ENCODE measurements at places on chromosomes 3 and 15.
A peak's percentile ranks its signal among the peaks of the same experiment; 100 is the strongest.

DNA sequence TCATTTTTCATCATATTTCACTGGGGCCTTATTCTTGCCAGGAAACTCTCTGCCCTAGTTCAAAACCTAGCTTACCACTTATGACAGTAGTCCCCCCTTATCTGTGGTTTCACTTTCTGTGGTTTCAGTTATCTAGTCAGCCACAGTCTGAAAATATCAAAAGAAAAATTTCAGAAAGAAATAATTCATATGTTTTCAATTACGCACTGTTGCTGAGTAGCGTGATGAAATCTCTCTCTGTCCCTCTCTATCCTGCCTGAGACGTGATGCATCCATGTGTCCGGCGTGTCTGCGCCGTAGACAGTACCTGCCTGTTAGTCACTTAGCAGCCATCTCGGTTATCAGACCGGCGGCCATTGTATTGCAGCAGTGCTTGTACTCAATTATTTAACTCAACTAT lies 369.9 kb upstream of the MCTP2 start:
- DNase-seq, result no peak

GRCh38 chr15:94203306-94203705 lies 28.1 kb upstream of the MCTP2 start:
- DNase-seq, result no peak

DNA sequence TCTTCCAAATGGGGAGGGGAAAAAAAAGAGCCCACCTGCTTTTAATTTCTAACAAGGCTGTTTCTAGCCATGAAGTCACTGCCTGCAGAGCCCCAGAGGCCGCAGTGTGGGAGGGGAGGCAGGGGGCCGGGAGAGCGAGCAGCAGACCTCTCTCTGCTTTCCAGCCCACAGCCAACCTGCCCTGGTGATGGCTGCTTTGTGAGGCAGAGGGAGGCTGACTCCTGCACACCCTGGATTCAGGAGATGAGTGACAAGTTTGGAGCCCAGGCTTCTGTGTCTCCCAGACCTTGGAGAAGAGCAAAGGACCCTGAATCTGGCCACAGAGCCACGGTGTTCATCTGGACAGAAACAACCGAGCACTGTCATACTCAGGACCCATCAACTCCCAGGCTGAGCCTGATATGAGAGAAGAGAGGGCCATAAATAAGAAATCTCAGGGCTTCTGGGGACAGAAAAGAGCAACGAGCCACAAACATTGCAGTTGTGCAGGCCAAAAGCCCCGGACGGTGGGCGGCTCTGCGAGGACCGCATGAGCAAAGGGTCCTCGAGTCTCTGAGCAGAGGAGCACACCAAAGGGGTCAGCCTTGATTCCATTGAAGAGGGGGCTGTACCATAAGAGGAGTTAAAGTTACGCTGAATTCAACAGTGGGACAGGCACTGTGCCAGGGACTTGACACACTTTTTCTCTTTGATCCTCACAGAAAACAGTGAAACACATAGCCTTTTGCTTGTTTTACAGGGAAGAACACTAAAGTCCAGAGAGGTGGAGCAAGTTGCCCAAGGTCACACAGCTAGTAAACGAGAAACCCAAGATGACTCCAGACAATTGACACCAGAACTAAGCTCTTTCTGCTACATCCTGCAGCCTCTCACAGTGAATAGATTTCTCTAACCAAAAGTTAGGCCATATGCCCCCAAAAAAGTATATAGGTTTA lies 97.2 kb downstream of the SEMA5B start:
- no peak for DNase-seq

GRCh38 chr15:70610541-70610940 lies 152.8 kb downstream of the UACA start:
- DNase-seq, result no peak

GRCh38 chr3:113247068-113247467 lies 35.7 kb downstream of the BOC start:
- no peak for DNase-seq

DNA sequence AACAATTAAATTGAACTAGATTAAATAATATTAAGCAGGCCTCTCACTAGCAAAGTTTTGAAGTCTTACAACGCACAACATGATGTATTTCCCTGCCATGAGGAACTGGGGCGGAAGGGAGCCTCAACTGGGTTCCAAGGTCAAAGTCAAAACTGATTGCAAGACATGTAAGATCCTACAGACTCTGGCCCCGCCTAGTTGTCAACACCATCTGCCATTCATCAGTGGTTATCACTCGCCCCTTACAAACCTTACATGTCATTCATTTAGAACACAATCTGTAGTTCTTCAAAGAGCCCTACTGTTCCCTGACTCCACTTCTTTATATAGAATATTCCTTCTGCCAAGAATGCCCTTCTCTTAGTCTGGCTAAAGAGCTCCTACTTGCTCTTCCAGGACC lies 10.0 kb downstream of the ATP13A3 start:
- no peak for DNase-seq

DNA sequence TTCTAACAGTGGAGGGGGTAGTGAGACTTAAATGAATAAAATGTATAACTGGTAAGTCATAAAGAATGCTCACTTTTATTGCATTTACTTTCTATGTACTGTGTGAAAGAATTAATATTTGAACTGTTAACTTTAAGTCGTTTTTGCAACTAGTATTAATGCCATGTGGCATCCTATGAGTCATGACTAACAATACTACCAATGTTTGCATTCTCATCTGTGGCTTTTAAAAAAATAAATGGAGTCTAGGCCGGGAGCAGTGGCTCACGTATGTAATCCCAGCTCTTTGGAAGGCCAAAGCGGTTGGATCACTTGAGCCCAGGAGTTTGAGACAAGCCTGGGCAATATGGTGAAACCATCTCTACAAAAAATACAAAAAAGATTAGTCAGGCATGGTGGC lies 5.2 kb downstream of the C3orf49 start:
- no peak for DNase-seq

DNA sequence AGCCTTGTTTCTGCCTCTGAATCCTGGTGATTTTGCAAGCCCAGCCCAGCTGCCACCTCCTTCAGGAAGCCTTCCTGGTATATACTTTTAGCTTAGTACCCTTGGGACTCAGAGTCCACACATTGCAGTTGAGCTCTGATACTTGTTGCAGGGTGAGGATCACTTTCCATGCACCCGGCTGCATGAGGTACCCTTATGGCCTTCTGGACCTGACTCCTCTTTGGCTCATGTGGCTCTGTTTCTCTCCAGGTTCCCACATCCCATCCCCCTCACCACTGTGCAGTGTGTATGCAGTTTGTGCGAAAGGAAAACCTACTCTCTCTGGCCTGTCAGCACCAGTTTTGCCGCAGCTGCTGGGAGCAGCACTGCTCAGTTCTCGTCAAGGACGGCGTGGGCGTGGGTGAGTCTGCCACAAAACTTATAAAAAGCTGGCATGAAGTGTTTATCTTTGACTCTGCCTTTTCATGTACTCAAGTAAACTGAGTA lies 23.1 kb upstream of the P4HTM start:
- DNase-seq, result no peak

DNA sequence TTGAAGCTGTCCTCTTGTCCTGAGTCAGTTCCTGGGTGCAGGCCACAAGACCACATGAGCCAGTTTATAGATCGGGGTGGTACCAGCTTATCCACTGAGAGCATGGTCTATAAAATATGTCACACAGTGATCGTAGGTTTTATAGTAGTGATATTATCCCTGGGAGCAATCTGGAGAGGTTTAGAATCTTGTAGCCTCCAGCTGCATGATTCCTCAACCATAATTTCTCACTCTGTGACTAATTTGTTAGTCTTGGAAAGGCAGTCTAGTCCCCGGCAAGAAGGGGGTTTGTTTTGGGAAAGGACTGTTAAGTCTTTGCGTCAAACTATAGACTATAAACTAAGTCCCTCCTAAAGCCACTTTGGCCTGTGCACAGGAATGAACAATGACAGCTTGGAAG lies 693.0 kb upstream of the CADM2 start:
- DNase-seq, result no peak

- no peak for DNase-seq
These were observed 349.4 kb upstream of the DCBLD2 start for GRCh38 chr3:99250821-99251355.

- no peak for DNase-seq
These were observed 17.3 kb downstream of the ATOSA start for GRCh38 chr15:52661909-52662308.

DNA sequence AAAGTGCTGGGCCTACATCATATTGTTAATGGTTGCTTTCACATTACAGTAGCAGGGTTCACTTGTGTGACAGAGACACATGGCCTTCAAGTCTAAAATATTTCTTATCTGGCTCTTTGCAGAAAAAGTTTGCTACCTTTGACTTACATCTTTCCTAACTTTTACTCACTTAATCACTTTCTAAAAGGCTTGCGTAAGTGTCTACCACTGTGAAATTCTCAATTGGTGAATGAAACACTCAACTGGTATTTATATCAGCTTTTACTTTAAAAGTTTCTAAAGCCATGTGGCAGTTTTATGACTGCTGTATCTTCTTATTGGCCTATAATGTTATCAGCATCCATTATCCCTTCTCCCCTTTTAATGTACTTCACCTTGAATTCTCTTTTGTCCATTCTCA lies 554.5 kb downstream of the ZIC1 start:
- no peak for DNase-seq

GRCh38 chr15:41511899-41512369 lies 1.7 kb downstream of the LTK start:
- DNase-seq, result peak; percentile 35

- DNase-seq, result no peak
These were observed 91.3 kb downstream of the PCSK6 start for GRCh38 chr15:101398247-101398646.

- DNase-seq, result no peak
These were observed 172.4 kb downstream of the CHDH start for GRCh38 chr3:53673722-53674350.

GRCh38 chr3:103653996-103654395 lies 1219.2 kb downstream of the ZPLD1 start:
- no peak for DNase-seq
